ENCODE measurements at places on chromosomes 1 and 21.

DNA sequence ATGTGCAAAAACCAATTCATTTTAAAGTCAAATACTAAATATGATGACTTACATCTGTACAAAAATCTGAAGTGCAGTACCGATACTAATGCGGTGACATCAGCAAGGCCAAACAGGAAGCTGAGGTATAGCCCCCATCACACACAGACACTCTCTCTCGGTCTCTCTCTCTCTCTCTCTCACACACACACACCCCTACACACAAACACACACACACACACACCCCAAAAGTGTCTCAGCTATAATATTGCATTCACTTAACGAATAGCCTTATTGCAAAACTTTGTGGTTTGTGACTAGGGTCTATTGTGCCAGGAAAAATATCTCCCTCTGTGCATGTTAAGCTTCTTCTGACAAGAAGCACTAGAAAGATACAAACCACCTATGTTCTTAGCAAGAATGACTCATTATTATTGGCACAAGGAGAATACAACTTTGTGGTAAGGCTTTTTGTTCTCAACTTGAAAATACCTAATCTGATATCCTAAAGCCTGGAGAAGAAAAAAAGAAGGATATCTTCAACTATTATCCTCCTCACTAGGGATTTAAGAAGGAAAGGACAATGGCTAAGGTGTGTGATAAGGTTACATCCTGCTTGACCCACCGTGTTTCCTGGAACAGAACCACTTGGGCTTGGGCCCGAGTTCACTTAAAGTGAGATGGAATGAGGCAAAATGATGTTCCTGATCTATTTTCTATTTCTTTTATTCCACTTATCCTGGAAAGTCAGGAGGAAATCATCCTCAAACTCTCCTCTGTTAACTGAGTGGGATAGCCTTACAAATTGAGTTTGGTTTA, 107.1 kb downstream of the NIBAN1 start:
- peak; percentile 96 for DNase-seq

- no peak for DNase-seq
These were observed 26.5 kb downstream of the IGFN1 start for GRCh38 chr1:201217146-201217545.

GRCh38 chr21:27047658-27048314, 80.9 kb upstream of the ADAMTS5 start:
- DNase-seq, result no peak

DNA sequence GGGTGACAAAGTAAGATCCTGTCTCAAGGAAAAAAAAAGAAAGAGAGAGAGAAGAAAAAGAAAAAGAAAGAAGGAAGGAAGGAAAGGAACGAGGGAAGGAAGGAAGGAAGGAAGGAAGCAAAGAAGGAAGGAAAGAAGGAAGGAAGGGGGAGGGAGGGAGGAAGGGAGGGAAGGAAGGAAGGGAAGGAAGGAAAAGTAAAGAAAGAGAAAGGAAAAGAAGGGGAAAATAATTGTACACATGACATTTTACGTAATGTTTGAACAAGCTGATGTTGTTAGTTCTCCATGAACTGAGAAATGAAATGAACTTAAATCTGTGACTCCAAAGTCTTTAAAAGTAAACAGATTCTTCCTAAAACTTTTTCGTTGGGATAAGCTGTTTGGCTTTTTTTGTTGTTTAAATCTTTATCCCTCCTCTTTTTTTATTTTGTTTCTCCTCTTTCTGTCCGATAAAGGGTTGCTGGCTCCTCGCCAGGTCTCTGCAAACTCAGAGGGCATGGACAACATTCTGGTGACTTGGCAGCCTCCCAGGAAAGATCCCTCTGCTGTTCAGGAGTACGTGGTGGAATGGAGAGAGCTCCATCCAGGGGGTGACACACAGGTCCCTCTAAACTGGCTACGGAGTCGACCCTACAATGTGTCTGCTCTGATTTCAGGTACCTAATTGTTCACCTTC, 59.8 kb downstream of the IL12RB2 start:
- no peak for DNase-seq
